Right renal cortex interstitium (tissue), 3 donors: ENCODE measurements at places on chromosomes 4 and X.

DNA sequence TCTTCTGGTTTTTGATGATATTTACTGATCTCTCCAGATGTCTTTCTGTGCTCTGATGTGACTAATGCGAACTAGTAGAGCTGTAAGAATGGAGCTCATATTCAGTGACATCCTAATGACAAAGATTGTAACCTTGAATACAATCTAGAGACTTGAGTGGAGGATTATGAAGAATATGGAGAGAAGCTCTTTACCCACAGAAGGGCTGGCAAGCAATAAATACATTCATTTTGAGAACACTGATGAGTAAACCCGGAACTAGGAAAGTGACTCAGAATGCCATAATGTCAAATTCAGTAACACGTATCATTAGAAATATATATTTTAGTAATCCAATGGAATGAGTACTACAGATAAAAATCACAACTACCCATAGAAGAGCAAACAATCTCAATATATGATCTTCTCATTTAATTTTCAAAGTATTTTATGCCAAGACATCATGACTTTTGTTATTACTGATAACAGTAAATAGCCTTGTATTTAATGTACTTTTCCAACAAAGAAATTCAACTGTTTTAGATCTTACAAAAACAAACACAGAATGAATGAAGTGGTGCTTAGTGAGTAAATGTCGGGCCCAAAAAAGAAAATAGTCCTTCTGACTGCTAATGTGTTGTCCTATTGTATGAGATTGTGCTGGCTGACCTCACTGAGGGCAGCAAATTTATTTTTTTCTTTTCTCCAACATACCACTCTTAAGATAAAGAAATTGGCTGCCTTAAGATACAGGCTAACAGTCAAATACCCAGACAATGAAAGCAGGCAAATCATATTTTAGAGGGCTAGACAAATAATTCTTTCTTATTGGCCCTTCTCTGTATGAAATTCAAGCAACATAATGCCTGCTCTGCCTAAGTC is 49.2 kb upstream of the HDAC8 start:
- no peak for DNase-seq

- no peak for DNase-seq
These were observed 74.1 kb downstream of the TSPAN5 start for GRCh38 chr4:98584265-98584664.

DNA sequence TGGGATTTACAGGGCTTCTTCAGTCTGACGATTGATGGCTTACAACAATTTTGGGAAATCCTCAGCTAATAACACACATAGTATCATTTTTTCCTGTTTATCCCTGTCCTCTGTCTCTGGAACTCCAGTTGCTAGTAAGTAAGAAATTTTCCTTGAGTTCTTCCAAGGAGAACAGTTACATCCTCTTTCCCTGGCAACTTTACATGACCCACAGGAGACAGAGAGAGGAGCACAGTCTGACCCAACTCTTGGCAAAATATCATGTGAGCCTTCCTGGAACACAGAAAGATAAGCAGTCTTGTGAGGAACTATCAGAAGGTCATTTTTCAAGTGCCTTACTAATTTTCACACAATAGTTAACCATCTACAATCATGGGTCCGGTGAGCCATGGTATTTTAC is 578.7 kb upstream of the PABPC4L start:
- no peak for DNase-seq

GRCh38 chr4:106149026-106149425 is 167.0 kb downstream of the TBCK start:
- DNase-seq = no peak

- no peak for DNase-seq
These were observed 640.7 kb downstream of the BCOR start for GRCh38 chrX:39456894-39457604.

- DNase-seq = no peak
These were observed 38.3 kb downstream of the ACOX3 start for GRCh38 chr4:8402181-8402597.

DNA sequence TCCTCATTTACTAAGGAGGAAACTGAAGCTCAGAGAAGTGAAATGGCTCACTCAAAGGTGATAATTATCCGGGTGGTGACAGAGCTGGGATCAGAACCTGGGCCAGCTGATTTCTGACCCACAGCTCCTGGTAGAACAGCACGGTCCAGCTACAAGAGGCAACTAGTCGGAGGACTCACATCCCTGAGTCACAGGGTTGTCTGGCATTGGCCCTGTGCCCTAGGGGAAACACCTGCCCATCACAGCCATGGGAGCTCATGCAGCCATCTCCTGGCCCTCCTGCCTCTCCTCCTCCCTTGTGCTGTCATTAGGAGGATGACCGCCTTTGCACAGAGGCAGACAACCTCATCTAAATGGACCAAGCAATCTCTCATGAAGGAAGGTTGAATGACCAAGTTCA is 115.2 kb upstream of the TSPAN5 start:
- no peak for DNase-seq

GRCh38 chr4:53557669-53558064 is 33.6 kb downstream of the LNX1 start:
- DNase-seq = no peak

GRCh38 chr4:92189146-92189545 is 114.6 kb upstream of the GRID2 start:
- no peak for DNase-seq

DNA sequence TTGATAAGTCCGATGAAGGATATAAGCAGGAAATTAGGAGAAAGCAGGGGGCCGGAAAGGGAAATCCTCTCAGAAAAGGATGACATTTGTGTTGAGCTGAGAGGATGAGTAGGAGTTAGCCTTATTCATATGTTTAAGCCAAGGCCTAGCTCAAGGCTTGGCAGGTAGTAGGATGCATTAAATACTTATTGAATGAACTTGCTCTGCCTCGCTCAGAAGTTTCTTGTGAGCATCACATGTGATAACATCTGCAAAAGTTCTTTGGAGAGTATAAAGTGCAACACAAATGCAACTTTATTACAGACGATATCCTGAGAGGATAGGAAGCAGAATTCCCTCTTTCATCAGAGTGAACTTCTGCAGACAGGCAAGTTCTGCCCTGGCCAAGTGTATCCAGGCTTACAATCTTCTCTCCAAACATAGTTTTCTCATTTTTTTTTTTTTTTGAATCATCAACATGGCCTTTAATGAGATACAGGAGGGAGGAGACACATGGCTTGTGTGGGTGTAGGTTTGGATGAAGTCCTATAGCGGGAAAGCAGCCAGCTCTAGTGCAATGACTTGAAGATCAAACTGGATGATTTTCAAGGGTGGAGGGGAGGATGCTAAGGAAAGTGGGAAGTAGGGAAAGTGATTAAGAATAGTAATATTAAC is 48.1 kb downstream of the LUZP4 start:
- no peak for DNase-seq

- DNase-seq = no peak
These were observed 165.1 kb upstream of the TRPC5 start for GRCh38 chrX:112247714-112248113.

DNA sequence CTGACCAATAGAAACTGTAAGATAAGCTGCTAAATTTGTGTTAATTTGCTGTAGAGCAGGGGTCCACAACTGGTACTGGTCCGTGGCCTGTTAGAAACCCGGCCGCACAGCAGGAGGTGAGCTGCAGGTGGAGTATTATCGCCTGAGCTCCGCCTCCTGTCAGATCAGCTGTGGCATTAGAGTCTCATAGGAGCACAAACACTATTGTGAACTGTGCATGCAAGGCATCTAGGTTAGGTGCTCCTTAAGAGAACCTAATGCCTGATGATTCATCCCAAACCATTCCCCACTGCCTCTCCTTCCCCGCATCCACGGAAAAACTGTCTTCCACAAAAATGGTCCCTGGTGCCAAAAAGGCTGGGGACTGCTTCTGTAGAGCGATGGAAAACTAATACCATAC is 19.7 kb downstream of the FBXW7 start:
- no peak for DNase-seq

DNA sequence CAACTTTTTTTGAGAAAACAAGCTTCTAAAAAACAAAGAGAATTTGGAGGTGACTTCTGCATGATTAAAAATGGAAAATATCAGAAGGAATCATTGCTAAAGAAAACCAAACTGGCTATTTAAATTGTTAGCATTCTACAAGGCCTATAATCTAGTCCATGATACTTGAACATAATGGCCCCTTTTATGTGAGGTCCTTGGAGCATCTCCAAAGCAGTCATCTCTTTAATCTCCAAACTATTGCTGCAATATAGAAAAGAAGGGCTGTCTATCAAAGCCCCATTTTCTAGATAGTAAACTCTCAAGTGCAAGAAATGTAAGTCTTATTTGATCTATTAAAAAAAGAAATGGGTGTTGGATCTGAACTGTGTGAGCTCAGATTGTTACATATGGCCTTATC is 615.1 kb downstream of the CENPC start:
- no peak for DNase-seq

DNA sequence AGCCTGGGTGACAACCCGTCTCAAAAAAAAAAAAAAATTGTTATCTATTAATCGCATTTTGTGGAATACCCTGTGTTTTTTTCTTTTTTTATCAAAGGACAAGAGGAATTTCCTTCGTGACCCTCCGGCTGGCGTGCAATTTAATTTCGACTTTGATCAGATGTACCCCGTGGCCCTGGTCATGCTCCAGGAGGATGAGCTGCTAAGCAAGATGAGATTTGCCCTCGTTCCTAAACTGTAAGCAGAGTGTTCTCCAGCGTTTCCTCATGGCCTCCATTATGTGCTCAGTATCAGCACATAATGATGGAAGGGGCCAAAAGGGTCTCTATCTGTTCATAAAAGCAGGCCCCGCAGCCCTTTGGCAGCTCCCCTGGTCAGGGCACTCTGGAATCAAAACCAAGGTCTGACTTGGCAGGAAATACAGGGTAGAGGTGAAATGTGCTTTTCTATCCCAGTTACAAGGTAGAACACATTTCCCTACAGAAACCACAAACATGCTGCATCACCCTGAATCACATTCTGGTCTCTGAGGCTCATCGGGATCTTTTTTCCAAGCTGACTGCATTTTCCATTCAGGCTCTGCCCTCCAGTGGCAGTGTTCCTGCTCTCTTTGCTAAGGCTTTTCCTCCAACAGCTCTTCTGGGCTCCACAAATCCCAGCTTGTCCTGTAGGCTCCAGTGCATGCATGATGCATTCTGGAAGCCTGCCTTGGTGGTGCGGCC is 24.4 kb downstream of the SYAP1 start:
- no peak for DNase-seq

- no peak for DNase-seq
These were observed 13.4 kb downstream of the RBMX start for GRCh38 chrX:136867096-136867491.

- no peak for DNase-seq
These were observed 261.1 kb upstream of the PLCXD1 start for GRCh38 chrX:19912-20571.

GRCh38 chrX:9604908-9605306 is 140.0 kb downstream of the TBL1X start:
- DNase-seq = no peak

DNA sequence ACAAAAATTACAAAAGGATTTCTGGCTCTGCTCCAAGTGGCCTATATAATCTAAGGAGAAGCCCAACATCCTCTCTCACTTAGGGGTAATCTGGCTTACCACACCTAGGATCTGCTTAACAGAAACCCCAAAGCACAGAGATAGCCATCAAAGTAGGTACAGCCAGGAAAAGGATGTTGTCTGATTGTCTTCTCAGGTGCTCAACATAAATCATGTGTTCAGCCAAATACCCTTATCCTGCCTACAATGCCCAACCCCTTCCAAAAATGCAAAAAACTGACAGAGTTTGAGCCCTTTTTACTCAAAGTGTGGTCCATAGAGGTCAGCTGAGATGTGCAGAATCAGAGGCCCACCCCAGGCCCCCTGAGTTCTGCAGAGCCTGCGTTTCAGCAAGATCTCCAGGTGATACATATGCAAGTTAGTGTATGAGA is 53.9 kb downstream of the PPM1K start:
- no peak for DNase-seq

- DNase-seq = no peak
These were observed 196.8 kb upstream of the ADGRL3 start for GRCh38 chr4:61003301-61003700.
